ENCODE measurements at places on chromosomes 12 and 14.

DNA sequence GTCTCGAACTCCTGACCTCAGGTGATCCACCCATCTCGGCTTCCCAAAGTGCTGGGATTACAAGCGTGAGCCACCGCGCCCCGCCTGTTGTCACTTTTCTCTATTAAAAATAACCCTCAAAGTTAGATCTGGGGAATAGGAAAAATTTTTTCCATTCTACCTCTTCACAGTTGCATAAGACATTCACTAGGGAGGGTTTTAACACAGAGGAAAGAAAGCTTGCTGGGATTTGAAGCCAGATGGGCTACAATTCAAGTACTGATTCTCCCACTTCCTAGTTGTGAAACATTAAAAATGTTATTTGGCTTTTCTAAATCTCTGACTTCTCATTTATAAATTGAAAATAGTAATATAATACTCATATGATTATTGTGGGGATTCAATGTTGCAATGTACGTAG, 23.3 kb upstream of the SLC15A5 start:
- DNase-seq, result no peak

DNA sequence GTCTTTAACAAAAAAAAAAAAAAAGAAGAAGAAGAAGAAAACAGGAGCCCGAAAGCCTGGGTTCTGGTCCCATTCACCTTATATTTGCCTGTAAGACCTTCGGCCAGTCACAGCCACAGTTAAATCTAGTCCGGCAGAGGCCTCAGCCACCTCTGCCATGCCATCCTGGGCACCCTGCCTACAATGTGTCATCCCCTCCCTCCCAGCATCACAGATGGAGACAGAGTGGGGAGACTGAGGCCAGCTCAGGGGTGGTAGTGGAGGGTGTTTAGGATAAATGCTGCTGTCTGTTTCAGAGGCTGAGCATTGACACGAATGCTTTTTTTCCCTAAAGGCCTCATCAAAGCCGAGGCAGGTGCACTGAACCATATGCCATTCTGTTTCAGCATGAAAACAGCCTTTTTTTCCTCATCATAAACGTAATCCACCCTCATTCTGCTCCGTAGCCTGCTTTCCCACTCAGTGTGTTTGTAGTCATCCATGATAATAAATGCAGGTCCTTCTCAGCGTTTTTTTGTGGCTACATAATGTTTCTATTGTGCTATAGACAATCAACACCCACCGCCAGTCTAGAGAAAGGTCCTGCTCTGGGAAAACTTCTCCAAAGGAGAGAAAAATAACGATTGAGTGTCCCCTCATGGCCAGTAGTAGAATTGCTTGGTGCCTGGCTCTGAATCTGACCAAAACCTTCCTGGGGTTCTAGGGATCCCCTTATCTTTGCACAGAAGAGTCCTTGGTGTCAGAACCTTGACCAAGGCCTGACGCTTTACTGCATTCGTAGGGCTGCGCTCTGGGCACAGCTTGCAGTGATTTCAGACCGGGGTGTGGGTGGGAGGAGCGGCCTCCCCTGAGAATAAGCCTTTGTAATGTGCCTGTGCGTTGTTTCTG, 41.1 kb upstream of the TSPAN9 start:
- no peak for DNase-seq

GRCh38 chr12:46908236-46908935, 82.6 kb upstream of the SLC38A4 start:
- DNase-seq, result no peak

GRCh38 chr14:99272899-99273765, 1.1 kb upstream of the BCL11B start:
- DNase-seq, result no peak

Data from KBM-7 (cell line).